Suppressor macrophage treated with lipopolysaccharide for 1 hour (primary cell): ENCODE measurements at places on chromosomes 7 and 10.

- DNase-seq = peak; percentile 63
These were observed 10.0 kb downstream of the HHEX start for GRCh38 chr10:92699518-92700381.

- DNase-seq = no peak
These were observed 8.0 kb upstream of the ELFN1 start for GRCh38 chr7:1662101-1662500.

- no peak for DNase-seq
These were observed 20.8 kb downstream of the CPA1 start for GRCh38 chr7:130401101-130401500.

GRCh38 chr7:149771720-149772240, 1.6 kb downstream of the ZNF467 start:
- DNase-seq = peak; percentile 98

DNA sequence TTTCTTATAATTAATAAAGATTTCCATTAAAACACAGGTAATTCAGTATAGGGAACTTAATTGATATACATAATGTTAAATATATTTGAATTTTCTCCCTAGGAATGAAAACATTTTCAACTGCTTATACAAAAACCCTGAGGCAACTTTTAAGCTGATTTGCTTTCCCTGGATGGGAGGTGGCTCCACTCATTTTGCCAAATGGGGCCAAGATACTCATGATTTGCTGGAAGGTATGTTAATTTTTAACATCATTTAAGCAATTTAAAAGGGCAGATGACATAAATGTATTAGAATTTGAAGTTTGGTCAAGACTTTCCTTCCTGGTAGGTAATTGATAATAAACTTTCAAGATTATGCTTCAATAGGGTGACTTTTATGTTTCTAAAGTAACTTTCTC, 5.8 kb downstream of the OLAH start:
- no peak for DNase-seq

GRCh38 chr10:112803961-112804401, 146.1 kb upstream of the TCF7L2 start:
- no peak for DNase-seq

GRCh38 chr7:99827040-99827778, 604 bp upstream of the CYP3A43 start:
- no peak for DNase-seq

DNA sequence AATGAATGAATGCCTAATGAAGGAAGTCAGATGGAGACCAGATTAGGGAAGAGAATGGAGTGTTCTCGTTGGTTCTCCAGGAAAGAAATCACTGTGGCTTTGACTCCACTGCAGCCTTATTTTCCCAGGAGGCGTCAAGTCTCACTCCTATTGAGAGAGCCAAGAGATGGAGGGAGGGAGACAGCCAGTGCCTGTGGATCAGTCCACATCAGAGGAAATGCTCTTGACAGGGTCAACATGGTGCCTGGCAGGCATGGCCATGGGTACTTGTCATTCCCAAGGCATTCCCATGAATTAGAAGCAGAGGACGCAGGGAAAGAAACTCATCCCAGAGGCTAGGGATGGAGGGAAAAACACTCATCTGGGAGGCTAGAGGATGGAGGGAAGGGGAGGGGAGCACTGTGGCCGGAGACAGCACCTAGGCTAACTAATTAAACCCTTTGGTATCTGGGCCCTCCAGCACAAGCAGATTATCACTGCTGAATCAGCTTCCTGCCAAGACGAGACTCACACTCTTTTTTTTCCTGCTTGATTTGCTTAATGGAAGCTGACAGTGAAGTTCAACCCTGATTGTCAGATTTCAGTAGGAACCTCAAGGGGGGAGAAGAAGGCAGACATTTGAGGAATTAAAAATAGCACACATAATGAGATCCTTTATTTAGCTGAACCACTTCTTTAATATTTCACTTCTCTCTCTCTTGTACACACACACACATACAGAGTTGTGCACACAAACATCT, 1233.2 kb upstream of the AUTS2 start:
- no peak for DNase-seq

DNA sequence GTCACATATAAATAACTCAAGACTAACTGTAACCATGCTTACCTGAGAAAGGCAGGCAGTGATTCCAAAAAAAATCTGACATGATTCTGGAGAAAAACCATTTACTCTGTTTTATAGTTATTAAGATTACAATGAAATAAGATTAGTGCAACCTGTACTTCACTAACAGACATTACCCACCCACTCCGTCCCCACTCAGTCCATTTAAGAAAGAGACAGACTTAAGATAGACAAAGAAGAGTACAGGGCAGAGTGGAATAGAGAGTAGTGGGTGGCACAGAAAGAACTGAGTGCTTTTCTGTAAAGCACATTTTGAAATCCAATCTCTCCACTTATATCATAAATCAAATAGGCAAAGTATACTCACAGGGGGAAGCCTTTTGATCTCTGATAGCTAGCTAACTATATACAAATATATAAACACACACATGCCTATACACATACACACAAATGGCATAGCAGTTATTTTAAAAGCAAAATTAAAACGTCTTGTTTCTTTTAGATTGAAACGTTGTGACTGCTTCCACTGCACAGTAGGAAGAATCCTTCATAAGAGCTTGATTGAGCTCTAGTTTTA, 11.9 kb downstream of the PAXIP1 start:
- no peak for DNase-seq
